Foreskin keratinocyte (primary cell): ENCODE measurements at places on chromosomes 2 and 18. TPM values are rescaled to one million over a fixed set of nuclear protein-coding genes. Genes with fewer than 3 reads are reported as not detected.

NXPH2 gene
- not detected in 2 replicates for total RNA-seq

GALNT14 gene
- 42.0 and 46.3 TPM in 2 replicates for total RNA-seq

CARF gene
- total RNA-seq, result 2.1 and 2.4 TPM in 2 replicates

DNA sequence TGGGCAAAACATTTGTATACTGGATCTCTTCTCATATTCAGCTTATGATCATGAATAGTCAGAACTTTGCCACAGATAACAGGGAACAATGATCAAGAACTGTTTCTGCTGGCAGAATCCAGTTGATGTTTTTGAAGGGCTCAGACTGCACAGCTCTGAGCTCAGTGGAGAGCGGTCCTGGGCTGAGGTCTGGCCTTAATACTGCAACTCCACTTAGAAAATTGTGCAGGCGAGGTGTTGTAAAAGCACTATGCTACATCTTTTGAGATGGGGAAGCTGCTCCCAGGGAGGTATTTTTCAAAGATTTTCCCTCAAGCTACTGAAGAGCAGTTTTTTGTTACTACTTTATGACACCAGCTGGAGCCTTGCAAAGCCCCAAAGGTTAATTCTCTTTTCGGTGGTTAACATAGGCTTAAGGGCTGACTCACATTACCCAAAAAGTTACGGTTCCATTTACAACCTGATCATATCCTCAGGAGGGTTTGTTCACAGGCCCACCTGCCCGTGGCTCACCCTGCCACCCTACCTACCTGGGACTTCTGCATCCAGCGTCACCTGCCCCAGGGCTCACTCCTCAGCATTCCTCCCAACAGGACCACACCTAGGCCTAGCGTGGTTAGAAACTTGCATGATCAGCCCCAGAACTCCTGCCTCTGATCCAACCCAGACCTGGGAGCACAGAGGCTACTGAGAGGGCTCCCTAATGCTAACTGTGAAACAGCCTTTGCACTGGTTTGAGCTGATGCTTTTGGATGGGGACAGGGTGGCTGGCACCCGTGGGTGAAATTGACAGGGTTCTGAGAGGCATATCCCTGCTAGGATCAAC is 114.4 kb downstream of the NCK2 start:
- peak; percentile 75 for DNase-seq

ARHGAP15 gene
- total RNA-seq, result not detected in 2 replicates

ABCG5 gene
- not detected in 2 replicates for total RNA-seq

- DNase-seq, result no peak
Observed at GRCh38 chr2:109486711-109487535, 126.8 kb downstream of the SEPTIN10 start.

ATG9A gene
- total RNA-seq, result 32.3 and 39.2 TPM in 2 replicates

R3HDM1 gene
- total RNA-seq, result 31.7 and 38.4 TPM in 2 replicates

DNA sequence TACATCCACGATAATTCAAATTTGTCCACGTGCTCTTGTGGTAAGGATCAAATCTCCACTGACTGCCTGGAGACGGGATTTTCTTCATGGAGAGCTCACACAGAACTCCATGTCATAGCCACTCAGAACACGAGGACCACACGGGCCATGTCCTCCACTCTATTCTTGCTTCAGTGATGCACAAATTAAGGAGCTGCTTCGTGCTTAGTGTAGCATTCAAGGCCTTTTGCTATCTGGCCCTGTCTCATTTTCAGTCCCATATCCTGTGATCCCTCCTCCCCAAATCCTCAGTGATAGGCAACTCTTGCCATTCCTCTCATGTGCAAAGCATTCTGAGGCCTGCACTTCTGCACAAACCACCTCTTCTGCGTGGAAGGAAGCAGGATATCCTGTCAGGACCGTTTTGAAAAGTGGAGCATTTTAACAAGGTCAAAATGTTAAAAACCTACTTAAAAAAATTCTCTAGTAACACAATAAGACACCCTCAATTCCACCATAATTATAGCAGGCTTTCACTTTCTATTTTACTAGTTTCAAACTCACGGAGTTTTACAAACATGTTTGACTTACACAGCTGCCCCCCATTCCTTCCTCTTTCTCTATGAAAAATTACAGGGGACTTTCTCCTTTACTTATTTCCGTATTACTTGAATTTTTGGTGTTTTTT is 35.2 kb downstream of the ST3GAL5 start:
- no peak for DNase-seq

DNA sequence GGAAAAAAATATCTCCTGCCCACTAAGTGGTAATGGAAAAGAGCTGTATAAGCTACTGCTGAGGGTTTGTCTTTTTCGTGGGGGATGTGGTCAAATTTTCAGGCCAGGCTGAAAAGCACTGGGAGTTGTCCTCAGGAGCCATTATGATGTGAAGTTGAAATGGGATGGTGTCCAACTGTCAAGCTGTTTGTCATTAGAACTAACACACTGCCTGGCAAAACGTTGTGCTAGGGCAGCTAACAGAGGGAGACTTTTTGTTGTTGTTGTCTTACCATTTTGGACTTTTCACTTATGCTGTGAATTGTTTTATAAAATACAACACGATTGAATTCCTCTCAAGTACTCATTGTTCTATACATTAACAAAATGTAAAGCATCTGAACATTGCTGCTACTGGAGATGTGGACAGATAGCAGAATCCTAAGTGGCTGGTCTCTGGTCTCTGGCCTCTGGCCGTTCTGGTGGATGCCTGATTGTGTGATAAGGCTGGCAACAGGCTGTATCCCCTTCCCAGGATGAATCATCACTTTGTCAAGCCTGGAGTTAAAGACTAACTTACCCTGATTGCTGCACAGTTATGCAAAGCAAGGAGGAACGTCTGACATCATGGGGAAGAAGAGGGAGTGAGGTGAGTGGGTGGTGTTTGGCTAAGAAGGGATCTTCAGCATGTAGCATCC is 2.3 kb downstream of the MYO1B start:
- DNase-seq, result peak; percentile 75

- DNase-seq, result no peak
Observed at GRCh38 chr2:217743407-217743806, 259.4 kb downstream of the TNS1 start.

PPP4R3B gene
- 34.4 and 36.4 TPM in 2 replicates for total RNA-seq

DNA sequence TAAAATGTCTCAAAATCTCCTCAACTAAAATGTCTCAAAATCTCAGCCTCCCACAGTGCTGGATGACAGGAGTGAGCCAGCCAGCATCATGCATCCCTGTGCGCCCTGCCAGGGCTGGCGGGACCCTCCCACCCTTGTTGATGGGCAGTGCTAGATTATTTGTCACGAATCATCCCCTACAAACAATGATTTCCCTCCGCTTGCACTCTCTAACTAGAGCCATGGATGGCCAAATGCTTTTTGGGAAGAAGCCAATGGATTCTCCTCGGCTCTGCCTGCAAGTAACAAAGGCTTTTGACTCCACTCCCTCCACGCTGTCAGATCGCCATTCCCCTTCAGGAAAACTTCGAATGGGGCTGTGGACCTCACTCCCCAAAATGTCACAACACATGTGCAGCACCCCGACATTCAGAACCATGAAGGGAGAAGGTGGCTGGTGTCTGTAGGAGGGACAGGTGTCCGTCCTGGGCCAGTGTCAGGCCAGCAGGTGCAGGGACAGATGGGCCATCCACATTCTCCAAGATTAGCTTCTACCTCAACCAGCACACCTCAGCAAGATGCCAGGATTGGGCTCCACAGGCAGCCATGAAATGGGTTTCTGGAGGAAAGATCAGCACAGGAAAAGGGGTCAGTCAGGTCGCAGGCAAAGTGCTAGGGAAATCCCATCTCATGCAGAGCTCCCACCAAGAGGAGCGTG is 11.5 kb downstream of the AMER3 start:
- no peak for DNase-seq

SALL3 gene
- not detected in 2 replicates for total RNA-seq

DNA sequence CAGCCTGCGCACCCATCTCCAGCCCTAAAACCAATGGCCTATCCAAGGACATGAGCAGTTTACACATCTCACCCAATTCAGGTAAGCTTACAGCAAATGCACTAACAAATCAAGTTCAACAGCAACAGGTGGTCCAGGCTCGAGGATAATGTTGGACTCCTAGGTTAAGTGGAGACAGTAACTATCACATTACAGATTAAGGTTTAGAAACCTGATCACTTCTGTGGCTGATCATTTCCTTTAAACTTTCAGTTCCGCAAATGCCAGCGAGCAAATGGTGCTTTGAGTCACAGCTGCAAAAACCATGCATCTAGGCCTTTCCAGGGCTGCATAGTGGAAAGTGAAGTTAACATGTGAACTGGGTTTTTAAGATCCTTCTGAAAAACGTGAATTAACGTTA is 259.4 kb downstream of the GBX2 start:
- no peak for DNase-seq

DNA sequence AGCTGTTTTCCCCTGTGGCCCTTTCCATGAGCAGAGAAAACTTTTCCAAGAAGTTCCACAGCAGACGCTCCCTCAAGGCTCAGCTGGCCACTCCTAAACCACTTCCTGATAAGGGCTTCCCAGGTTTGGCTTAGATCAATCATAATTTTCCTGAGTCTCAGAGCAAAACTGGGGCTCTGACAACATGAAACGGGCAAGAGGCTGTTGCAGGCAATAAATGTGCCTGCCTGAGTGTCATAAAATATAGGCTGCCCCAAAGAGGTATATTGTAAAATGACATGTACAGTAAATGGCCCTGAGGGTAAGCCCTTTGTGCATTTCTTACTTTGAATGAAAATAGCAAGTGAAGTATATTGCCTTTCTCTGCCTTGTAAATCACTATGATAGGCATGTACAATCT is 105.6 kb upstream of the UXS1 start:
- no peak for DNase-seq

- no peak for DNase-seq
Observed at GRCh38 chr2:236998236-236998635, 87.5 kb upstream of the COPS8 start.

- DNase-seq, result peak; percentile 70
Observed at GRCh38 chr2:162118166-162119031, 33.6 kb downstream of the GCG start.

GRCh38 chr18:13004396-13004795 is 13.2 kb downstream of the CEP192 start:
- DNase-seq, result no peak

DNA sequence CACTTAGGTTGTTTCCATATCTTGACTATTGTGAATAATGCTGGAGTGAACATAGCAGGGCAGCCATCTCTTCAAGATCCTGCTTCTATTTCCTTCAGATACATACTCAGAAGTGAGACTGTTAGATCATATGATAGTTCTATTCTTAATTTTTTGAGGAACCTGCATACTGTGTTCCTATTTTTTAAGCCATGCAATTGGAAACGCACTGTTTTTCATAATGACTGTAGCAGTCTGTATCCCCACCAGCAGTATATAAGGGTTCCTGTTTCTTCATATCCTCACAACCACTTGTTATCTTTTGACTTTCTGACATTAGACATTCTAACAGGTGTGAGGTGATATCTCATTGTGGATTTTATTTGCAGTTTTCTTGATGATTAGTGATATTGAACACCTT is 15.5 kb downstream of the NEURL3 start:
- DNase-seq, result no peak

FARP2 gene
- total RNA-seq, result 34.0 and 34.3 TPM in 2 replicates

IL18R1 gene
- 2.2 and 4.0 TPM in 2 replicates for total RNA-seq

ACVR2A gene
- total RNA-seq, result 6.2 and 8.0 TPM in 2 replicates

DNA sequence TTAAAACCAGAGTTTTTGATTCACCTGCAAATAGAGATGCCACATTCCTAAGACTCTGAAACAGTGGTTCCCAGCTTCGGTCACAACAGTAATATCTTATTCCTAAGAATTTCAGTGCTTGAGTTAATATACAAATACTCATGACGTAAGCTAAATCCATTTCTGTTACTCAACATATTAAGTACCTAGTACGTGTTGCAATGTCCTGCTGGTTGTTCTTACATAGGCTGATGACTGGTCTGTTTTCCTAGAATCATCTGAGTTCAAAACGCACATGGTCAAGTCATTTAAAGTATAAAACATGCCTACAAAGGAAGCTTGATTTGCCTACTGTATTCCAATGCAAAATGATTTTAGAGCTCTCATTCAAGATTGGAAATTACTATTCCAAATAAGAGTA is 7.2 kb downstream of the NCL start:
- no peak for DNase-seq

DNA sequence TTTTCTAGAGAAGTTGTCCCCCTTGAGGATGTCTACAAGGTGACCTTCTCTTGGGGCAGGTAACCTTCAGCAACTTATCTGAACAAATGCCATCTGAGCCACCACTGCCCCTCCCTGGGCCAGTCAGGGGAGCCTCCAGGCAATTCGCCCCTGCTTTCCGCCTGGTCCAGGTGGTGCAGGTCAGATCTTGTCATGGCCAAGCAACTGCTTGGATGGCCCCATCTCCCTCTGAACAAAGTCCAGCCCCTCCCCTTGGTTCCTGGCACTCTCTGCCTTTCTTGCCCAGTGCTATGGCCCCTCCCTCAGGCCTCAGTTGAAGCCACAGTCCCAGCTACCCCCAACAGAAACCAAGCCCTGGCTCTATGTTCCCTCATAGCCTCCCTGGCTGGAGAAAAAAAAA is 138.7 kb downstream of the ALPK2 start:
- DNase-seq, result no peak

DNA sequence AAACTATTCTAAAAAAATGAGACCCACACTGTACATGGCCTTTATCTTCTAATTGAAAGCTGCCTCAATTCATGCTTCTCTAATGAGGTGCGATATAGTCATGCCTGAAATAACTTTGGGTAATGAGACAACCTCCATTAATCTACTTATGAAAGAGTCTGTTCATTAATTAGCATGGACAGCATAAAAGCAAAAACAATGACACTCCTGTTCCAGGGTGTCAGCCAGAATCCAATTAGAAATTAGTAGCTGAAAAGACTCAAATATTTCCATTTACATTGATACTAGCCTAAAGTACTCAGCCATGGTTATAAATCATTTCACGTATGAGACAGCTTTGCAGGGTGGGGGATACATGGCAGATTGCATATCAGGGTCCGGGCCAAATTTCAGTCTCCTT is 288.7 kb downstream of the AKAIN1 start:
- DNase-seq, result no peak

DNA sequence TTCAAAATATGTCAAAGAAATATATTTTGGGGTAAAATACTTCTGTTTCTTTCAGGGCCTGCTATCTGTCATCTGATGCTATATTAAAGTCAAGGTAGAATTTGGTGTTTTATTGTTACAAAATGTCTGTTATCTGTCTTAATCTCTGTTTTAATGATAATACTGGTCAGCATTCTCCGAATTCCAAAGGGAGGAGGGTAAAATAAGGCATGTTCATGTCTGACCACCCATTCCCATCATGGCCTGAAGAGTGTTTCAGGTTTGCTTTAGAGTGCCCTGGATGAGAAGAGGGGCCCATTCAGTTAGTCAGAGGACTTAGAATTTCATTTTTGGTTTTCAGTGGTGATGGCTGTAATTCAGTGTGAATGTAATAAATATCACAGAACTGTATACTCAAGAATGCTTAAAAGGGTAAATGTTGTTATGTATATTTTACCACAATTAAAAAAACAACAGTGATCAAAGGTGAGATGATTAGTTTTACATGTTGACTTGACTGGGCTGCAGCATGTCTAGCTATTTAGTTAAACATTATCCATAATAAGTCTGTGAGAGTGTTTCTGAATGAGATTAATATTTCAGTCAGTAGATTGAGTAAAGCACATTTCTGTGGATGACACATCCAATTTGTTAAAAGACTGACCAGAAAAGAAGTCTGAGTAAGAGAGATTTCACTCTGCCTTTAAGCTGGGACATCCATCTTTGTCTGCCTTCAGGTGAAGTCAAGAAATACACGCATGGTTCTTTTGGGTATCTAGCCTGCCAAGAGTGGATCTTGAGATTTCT is 467.9 kb upstream of the SYT4 start:
- no peak for DNase-seq
